Osteoblast (primary cell): ENCODE measurements at places on chromosomes 11 and 22.

DNA sequence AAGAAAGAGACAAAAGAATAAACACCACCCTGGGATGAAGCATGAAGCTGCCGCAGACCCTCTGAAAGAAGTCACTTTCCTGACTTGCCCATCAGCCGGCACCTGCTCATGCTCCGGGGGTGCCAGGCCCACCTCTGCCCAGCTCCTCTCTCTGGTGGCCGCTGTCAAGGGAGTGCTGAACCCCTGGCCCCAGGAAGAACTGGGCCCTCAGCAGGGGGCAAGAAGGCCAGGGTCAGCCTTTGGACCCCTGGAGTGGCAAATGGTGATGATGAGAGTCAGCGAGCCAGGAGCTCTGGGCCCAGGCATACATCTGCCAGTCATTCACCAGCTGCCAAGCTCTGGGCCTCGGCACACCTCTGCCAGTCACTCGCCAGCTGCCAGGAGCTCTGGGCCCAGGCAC is 17.4 kb downstream of the TTLL8 start:
- peak; percentile 25 for DNase-seq

- no peak for DNase-seq
Measured at GRCh38 chr11:35436581-35437250, 17.4 kb upstream of the SLC1A2 start.

GRCh38 chr22:46969961-46970360 is 207.5 kb downstream of the TBC1D22A start:
- peak; percentile 54 for DNase-seq

- DNase-seq, result peak; percentile 50
Measured at GRCh38 chr11:1168721-1169161, 11.0 kb downstream of the MUC5AC start.

DNA sequence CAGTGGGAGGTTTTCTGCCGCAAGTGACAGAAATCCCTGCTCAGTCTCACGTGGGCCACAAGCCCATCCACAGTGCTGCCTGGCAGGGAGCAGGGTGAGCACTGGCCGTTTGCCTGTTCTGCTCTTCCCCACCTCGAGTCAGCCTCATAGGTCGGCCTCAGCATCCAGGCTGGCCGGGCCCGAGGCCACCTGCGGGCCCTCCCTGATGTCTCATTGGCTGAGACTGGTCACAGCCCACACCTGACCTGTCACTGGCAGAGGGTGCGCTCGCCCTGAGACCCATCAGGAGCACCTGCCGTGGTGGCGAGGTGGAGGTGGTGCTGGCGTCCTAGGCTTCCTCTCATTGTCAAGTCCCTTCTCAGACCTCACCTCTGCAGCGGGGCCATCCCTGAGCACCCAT is 72.1 kb downstream of the ELFN2 start:
- DNase-seq, result no peak

GRCh38 chr22:39176143-39176713 is 23.7 kb upstream of the CBX7 start:
- peak; percentile 93 for DNase-seq

- DNase-seq, result no peak
Measured at GRCh38 chr11:70292863-70293262, 22.4 kb downstream of the PPFIA1 start.

- no peak for DNase-seq
Measured at GRCh38 chr11:6895010-6895409, 2.7 kb upstream of the OR2D2 start.

DNA sequence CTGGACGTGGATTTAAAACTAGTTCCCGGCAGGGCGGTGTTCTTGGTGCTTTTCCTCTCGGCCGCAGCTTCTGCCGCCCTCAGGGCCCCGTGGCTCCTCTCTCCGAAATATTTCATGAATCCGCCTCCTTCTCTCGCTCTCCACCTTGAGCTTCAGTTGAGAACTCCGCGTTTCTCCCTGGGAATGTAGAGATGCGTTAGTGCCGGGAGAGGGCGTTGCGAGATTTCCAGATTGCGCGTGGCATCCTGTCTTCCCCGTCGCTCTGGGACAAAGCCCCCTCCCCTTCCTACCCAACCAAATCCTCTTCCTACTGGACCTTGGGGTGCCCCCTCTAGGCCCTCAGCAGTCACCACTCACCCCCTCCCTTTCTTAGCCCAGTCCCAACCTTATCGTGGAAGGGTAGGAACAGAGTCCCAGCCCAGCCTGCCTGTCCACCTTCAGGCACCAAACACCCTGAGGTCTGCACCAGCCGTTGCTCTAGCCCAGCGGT is 15.5 kb upstream of the RAC2 start:
- DNase-seq, result peak; percentile 71

DNA sequence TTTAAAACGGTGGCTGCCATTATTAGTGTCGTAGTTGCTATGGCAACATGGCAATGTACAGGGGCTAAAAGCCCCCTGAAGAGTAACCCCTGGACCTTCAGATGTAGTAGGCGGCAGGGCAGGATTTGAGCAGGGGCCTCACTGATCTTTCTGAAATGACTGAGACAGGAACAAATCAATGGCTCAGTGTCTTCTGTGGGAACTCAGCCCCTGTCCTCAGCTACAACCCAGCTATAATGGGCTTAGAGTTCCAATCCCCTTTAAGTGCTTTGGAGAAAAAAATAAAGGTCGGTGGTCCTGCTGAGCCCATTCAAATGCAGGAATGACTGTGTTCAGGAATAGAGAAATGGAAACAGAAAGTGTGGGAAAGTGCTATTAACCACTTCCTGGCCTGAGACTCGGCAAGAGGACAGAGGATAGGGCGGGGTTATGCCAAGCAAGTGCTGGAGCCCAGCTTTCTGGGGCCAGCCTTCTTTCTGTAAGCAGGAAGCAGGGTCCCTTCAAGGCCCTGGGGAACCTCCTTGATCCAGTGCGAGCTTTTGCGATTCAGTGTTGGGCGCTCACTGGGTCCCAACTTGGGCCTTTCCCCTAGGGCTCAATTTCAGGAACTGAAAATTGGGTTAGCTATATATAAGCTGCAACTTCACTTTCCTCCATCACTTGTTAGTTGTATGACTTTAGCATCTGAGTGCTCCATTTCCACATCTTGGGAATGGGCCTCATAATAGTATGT is 6.1 kb upstream of the CD82 start:
- DNase-seq, result no peak

- DNase-seq, result peak; percentile 98
Measured at GRCh38 chr22:50731811-50732624, 6.0 kb upstream of the ACR start.
